ENCODE measurements at places on chromosomes 2 and 18.

DNA sequence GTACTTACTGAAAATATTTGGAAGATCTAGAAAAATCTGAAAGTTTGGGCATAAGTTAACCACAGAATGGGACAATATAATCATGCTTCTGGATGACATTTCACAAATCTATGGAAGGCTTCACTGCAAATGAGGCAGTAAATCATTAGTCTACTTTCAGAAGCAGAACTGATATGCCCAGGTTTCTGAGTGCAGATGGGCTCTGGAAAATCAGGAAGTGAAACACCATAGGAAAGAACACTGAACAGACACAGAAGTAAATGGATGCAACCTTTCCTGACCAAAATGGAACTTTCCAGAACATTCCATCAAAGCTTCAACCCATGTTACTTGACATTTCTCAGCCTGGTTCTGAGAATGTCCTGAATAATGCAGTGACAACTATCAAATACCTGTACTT lies 55.1 kb downstream of the KCNG3 start:
- DNase-seq: no peak

GRCh38 chr2:207603486-207603885 lies 21.7 kb downstream of the METTL21A start:
- no peak for DNase-seq

- no peak for DNase-seq
Measured at GRCh38 chr18:9647496-9648323, 33.4 kb upstream of the PPP4R1 start.

DNA sequence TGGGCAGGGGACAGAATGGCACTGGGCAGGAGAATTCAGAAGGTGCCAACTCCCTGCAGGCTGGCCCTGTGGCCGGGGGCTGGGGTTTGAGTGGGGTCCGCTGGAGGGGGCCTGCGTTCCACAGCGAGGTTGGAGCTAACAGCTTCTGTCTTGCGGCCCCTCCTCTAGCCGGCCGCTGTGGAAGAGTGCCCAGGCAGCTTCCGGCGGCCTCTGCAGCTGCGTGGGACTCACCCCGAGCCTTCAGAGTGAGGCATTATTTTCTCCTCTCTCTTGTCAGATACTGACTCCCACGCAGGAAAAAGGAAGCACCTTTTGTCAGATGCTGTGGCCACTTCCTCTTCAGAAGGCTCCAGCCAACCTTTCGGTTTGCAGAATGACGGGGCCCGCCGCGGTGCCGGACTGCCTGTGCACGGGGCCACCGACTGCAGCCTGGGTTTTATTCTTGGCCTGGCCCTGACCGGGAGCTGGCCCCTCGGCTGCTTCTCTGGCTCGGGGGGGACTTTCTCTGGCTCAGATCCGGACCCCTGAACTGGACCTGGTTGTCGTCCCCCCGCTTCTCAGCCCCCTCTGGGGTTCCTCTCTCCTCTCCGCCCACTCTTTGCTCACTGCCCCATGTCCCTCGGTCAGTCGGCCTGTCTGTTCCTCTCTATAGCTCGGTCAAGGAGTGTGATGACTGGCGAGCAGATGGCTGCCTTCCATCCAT lies 40.1 kb downstream of the ARHGAP25 start:
- no peak for DNase-seq

DNA sequence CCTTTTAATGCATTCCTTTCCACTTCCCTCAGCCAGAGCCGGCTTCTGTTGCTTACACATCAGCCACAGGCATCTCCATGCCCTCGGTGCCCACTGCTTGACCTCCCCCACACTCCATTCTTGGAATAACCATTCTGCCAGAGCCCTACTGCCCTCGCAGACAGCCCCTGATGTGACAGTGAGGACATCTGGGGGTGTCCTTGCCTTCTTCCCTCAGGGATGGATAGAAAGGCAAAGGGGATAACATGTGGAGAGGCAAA lies 6.4 kb upstream of the NPPC start:
- DNase-seq: no peak

DNA sequence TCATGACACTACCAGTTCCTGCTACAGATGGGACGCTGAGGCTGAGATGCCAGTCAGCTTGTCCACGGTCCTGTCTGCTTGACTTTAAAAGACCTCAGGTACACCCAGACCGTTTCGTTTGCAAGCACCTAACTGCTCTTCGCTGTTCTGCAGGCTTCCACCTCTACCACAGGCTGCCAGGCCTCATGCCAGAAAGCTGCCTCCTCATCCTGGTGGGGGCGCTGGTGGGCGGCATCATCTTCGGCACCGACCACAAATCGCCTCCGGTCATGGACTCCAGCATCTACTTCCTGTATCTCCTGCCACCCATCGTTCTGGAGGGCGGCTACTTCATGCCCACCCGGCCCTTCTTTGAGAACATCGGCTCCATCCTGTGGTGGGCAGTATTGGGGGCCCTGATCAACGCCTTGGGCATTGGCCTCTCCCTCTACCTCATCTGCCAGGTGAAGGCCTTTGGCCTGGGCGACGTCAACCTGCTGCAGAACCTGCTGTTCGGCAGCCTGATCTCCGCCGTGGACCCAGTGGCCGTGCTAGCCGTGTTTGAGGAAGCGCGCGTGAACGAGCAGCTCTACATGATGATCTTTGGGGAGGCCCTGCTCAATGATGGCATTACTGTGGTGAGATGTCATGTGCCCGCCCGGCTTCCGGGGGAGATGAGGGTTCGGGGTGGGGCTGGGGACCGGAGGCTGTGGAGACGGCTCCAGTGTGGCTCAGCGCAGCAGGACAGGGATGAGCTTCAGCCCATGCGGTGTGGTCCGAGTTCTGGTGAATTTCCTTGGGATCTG lies 5.9 kb downstream of the SLC9A4 start:
- no peak for DNase-seq

- no peak for DNase-seq
Measured at GRCh38 chr2:20025065-20025786, 12.8 kb upstream of the MATN3 start.

- DNase-seq: no peak
Measured at GRCh38 chr2:42361728-42362283, 789 bp upstream of the COX7A2L start.

- DNase-seq: no peak
Measured at GRCh38 chr2:12226653-12227052, 480.2 kb downstream of the LPIN1 start.

DNA sequence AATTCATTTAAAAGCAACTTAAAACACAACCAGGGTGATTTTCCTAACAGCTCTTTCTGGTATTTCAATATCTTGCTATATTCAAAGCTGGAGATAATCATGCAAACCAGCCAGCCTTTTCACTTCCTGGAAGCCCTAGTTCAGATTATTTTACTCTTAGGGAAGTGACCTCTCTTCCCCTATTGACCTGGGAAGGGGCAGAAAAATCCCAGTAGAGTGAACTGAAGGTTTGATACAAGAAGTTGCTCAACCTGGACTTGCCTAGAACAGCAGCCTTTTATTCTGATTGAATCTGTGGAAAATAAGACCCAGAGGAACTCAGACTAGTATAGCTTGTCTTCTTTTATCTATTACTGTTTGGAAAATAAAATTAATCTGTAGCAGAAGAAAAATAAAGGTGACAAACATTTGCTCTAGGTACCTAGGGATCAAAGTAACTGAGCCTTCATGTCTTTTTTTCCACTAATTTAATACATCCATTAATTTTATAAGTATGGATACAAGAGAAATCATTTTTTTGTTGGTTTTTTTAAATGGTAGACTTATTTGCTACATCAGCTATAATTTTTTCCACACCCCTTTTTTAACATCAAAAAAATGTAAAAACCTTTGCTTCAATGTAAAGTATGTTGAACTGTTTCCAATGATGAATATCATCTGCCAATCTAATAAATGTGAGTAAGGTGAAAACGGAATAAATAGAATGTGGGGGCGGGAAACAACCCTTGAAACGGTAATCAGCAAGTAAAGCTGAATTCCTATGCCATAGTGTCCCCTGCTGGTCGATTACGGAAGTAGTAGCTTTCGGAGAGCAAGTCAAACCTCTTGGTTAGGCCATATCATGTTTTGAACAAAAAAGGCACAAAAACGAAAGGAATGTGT lies 629.9 kb downstream of the NRXN1 start:
- DNase-seq: no peak

DNA sequence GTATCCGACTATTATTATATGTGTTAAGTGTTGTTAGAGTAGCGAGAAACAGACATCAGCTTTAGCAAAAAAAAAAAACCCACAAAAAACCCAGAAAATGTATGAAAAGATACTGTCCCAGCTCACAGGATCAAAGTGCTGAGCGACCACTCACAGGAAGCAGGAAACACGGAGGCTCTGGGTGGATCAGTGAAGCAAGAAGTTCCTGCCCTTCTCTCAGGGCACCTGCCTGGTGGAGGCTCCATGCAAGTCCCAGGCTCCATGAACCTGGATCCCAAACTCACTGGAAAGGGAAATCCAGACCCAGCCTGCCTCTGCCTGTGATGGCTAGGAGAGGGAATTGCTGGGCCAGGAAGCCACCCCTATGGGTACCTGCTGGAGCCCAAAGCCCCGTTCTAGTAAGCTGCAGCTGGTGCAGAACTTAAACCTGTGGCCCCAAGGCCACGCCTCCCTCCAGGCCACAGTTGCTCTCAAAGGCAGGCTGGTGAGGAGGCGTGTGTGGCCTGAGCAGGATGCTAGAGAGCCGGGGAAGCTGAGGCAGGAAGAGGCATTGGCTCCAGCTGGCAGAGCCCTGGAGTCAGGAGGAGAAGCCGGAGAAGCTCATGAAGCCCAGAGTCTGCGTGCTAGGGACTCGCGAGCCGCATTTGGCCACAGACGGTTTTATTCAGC lies 63.5 kb upstream of the TAF1B start:
- DNase-seq: no peak

- no peak for DNase-seq
Measured at GRCh38 chr2:227545990-227546389, 52.7 kb upstream of the SCYGR2 start.

- no peak for DNase-seq
Measured at GRCh38 chr2:184596819-184597411, 1.4 kb upstream of the ZNF804A start.

GRCh38 chr2:240919161-240919781 lies 13.1 kb downstream of the CROCC2 start:
- DNase-seq: no peak

GRCh38 chr18:76371301-76372203 lies 123.5 kb downstream of the ZNF516 start:
- no peak for DNase-seq

- no peak for DNase-seq
Measured at GRCh38 chr2:128512379-128513115, 193.9 kb upstream of the HS6ST1 start.

GRCh38 chr2:210617732-210618330 lies 61.4 kb downstream of the CPS1 start:
- peak; percentile 25 for DNase-seq

DNA sequence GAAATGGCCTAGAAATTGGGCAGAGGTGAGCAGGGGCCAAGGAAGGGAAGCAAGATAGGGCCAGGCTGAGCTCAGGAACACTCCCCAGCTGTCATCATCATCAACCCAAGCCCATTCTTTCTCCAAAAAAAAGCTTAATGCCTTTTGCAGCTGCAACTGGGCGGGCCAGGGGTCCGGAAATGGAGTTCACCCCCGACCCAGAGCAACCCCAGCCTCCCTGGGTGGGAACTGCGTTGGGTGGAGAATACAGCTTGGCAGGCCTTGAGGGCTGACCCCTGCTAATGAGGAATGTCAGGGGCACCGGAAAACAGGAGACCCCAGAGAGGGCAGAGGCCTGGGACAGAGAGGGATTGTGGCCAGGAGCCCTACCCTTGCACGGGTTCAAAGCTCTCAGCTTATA lies 64.8 kb downstream of the TNS1 start:
- no peak for DNase-seq

DNA sequence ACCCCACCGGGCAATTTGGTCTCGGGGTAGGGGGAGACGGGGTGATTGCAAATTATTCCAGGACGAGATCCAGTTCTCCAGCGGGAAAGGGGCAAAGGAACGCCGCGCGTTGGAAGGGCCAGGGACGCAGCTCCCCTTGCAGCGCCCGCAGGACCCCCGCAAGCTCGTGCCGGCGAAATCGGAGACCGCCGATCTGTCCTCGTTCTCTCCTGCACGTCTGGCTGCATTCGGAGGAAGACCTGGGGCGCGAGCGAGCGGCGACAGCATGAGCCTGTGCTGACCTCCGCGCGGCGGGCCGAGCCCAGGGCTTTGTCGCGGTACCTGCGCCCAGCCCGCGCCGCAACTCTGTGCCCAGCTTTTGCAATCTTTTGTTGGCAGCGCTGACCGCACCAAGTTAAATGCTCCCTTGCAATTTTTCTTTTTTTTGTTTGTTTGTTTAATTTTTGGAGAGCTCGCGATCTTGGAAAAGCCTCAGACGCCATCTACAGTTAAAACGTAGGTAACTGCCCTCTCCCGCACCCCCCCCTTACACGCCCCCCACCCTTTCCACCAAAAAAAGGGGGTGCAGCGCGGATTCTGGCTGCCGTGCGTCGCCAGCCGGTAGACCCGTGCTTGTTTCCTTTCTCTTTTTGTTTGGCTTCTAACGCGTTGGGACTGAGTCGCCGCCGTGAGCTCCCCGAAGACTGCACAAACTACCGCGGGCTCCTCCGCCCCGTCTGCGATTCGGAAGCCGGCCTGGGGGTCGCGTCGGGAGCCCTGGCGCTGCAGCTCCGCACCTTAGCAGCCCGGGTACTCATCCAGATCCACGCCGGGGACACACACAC lies 667 bp downstream of the TRIB2 start:
- DNase-seq: peak; percentile 22

GRCh38 chr2:56014046-56014730 lies 90.6 kb upstream of the EFEMP1 start:
- peak; percentile 61 for DNase-seq

DNA sequence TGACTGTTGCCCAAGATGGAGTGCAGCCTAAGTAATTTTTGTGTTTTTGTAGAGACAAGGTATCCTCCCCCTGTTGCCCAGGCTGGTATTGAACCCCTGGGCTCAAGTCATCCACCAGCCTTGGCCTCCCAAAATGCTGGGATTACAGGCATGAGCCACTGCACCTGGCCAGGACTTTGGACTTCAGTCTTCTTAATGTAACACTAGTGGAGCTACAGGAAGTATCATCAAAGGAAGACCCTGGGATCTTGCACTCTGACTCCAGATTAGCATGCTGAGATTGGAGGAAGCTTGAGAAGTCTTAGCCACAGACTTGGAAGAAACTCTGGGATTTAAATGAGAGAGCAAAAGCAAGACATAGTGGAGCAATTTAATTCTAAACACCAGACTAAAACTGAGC lies 37.8 kb upstream of the RNF125 start:
- DNase-seq: no peak

DNA sequence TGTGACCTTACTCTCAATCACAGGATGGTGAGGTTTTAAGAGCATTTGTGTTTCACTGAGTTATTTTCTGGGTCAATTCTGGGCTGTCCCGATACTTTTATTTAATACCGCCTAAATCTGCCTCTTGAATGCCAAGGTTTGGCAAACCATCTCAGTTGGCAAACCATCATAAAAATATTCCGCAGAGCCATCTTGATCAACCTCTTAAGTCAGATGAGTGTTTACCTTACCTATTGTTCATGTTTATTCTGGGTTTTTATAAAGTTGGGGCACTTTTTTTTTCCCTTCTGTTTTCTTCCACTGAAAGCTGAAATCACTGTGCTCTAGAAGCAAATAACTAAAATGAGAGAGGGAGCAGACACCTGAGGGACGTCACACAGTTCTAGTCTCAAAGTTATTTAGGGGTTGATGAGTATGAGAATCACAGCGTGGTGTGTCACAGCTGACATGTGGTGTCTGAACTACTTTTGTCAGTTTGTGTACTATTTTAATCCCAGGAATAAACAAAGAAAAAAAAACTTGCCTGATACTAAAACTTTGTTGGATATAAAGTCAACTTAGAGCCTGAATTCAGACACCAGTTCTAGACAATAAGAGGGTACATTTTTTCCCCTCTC lies 48.6 kb downstream of the ETAA1 start:
- no peak for DNase-seq
